ENCODE measurements at places on chromosomes 3 and 15.

- DNase-seq: no peak
These were observed 22.5 kb downstream of the CCDC33 start for GRCh38 chr15:74258456-74259291.

GRCh38 chr15:81126892-81127291, 7.2 kb upstream of the CFAP161 start:
- no peak for DNase-seq

- DNase-seq: no peak
These were observed 125.4 kb upstream of the BFSP2 start for GRCh38 chr3:133274477-133274876.

GRCh38 chr3:115428841-115429240, 194.5 kb upstream of the GAP43 start:
- DNase-seq: no peak

GRCh38 chr3:22734756-22735155, 468.4 kb upstream of the UBE2E2 start:
- no peak for DNase-seq

DNA sequence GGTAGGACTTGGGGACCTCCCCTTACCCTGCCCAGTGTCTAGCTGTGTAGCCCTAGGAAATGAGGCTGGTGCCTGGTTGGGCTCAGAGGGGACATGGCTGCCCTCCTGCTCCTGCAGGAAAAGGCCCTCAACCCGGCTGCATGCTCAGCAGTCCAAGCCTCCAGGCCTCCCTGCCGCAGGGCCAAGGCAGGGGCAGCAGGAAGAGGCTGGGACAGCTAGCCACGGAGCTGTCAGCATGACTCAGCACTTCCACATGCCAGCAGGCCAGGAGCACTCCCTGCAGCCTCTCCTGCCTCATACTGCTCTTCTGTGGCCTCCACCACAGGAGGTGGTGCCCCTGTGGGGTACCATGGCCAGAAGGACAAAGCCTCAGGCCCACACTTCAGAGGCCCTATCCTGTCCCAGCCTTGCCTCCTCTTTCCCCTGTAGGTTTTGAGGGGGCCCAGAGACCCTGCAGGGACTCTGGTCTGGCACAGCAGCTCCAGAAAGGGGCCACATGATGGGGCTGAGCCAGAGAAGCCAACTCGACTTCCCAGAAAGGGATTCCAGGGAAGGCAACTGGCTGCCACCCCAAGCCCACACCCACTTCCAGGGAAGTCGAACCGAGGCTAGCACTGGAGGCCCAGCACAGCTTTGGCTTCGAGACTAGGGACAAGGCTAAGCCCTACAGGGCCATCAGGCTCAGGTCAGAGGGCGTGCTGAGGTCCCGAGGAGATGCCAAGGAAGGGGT, 19.5 kb downstream of the TKT start:
- no peak for DNase-seq

- DNase-seq: no peak
These were observed 184.4 kb downstream of the SHOX2 start for GRCh38 chr3:157921811-157922210.

- no peak for DNase-seq
These were observed 3.0 kb upstream of the LRRC34 start for GRCh38 chr3:169815590-169816150.
